ENCODE measurements at places on chromosomes 16 and 17. TPM values are rescaled to one million over a fixed set of nuclear protein-coding genes. Genes with fewer than 3 reads are reported as not detected.

SDK2 gene
- 1.4 TPM for total RNA-seq

RNF43 gene
- total RNA-seq: 0.57 TPM

CDRT15L2 gene
- total RNA-seq: not detected

OTOP2 gene
- total RNA-seq: not detected

PMFBP1 gene
- 1.6 TPM for total RNA-seq

MYCBPAP gene
- 1.3 TPM for total RNA-seq

GRCh38 chr16:61002479-61003204, 1033.6 kb downstream of the CDH8 start:
- H3K4me3 ChIP-seq: no peak overlapping the region
- no peaks in the 10 kb centered on the region for H3K36me3 ChIP-seq
- H3K27ac ChIP-seq: no peak overlapping the region
- H3K4me1 ChIP-seq: no peaks in the 10 kb centered on the region

- H3K36me3 ChIP-seq: peaks cover 3% of the 10 kb centered on the region
- peak overlapping the region; percentile 89 for H3K27ac ChIP-seq
- H3K4me1 ChIP-seq: peaks cover 26% of the 10 kb centered on the region
- no peaks in the 10 kb centered on the region for H3K27me3 ChIP-seq
- DNase-seq: no peak
- H3K4me3 ChIP-seq: peak overlapping the region; percentile 60
These were observed 24.9 kb downstream of the DCUN1D3 start for GRCh38 chr16:20875355-20875650.

GRCh38 chr17:7676533-7676932, 10.8 kb downstream of the TP53 start:
- H3K36me3 ChIP-seq: peaks cover 11% of the 10 kb centered on the region
- no peak overlapping the region for H3K27ac ChIP-seq
- no peak for DNase-seq
- H3K27me3 ChIP-seq: no peaks in the 10 kb centered on the region
- H3K4me1 ChIP-seq: peaks cover 14% of the 10 kb centered on the region

GRCh38 chr16:88857728-88858339, 907 bp downstream of the TRAPPC2L start:
- H3K4me3 ChIP-seq: peak overlapping the region; percentile 100
- peaks cover 7% of the 10 kb centered on the region for H3K36me3 ChIP-seq
- H3K27me3 ChIP-seq: no peaks in the 10 kb centered on the region

- DNase-seq: no peak
- no peak overlapping the region for H3K4me3 ChIP-seq
- H3K27me3 ChIP-seq: peaks cover 43% of the 10 kb centered on the region
- peaks cover 6% of the 10 kb centered on the region for H3K4me1 ChIP-seq
- no peak overlapping the region for H3K27ac ChIP-seq
- no peaks in the 10 kb centered on the region for H3K36me3 ChIP-seq
These were observed 26.4 kb upstream of the DHX8 start for GRCh38 chr17:43457362-43457692.

- H3K27ac ChIP-seq: no peak overlapping the region
- peaks cover 6% of the 10 kb centered on the region for H3K4me1 ChIP-seq
- H3K36me3 ChIP-seq: peaks cover 13% of the 10 kb centered on the region
- H3K4me3 ChIP-seq: no peak overlapping the region
- H3K27me3 ChIP-seq: no peaks in the 10 kb centered on the region
- no peak for DNase-seq
These were observed 18.8 kb downstream of the CLUAP1 start for GRCh38 chr16:3519581-3519980.

GRCh38 chr17:74042744-74043486, 160.6 kb upstream of the RPL38 start:
- no peak for DNase-seq
- H3K27me3 ChIP-seq: peaks cover 17% of the 10 kb centered on the region
- peaks cover 4% of the 10 kb centered on the region for H3K4me1 ChIP-seq
- H3K27ac ChIP-seq: no peak overlapping the region
- no peak overlapping the region for H3K4me3 ChIP-seq
- H3K36me3 ChIP-seq: no peaks in the 10 kb centered on the region

DNA sequence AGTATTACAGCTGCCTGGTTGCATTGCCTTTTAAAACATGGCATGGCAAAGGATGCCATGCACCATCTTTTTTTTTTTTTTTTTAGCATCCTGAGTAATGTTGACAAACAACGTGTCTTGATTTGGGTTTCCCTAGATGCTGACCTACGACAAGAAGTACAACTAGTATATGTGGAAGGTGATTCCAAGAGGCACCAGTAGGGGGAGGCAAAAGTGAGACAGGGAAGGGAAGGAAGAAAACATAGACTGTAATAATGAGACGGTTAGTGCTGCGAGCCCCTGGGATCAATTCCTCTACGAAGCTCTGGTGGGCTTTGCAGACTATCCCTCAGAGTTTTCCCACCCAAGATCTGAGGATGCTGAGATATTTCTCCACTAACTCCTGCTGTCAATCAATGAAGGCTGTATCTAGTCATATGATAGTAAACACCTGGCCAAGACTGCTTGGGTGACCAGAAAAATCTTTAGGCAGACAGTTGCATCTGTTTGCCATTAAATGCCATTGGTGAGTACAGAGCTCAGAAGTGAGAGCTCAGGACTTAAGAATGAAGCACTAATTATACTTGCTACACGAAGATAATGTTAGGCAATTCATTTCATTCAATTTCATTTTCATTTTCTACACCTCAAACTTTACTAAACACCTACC, 458.6 kb upstream of the GOT2 start:
- no peaks in the 10 kb centered on the region for H3K27me3 ChIP-seq
- no peaks in the 10 kb centered on the region for H3K4me1 ChIP-seq
- H3K36me3 ChIP-seq: no peaks in the 10 kb centered on the region

GRCh38 chr16:11977376-11978041, 975 bp downstream of the SNX29 start:
- no peaks in the 10 kb centered on the region for H3K27me3 ChIP-seq
- peaks cover 37% of the 10 kb centered on the region for H3K4me1 ChIP-seq
- H3K27ac ChIP-seq: peak overlapping the region; percentile 96
- no peaks in the 10 kb centered on the region for H3K36me3 ChIP-seq
- no peak for DNase-seq

DNA sequence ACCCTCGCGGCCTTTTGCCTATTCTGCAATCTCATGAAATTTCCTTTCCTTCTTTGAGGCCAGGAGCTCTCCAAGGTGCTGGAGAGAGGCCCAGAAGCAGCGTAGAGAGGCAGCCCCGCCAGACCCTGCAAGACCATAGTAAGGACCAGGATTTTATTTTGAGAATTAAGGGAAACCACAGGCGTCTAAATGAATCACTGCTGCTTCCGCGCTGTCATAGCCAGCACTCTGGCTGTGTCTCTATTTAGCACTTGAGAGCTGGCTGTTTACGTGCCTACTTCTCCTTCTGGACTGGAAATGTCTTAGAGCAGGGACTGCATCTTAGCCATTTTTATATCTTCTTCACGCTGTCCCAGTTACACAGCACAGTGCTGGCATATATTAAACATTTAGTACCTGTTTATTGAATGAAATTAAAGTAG, 37.6 kb upstream of the PIRT start:
- no peaks in the 10 kb centered on the region for H3K36me3 ChIP-seq
- H3K4me3 ChIP-seq: no peak overlapping the region
- H3K4me1 ChIP-seq: no peaks in the 10 kb centered on the region
- no peak overlapping the region for H3K27ac ChIP-seq
